SK-N-SH (cell line): ENCODE measurements at places on chromosomes 12 and 14.

- peak; percentile 72 for DNase-seq
Observed at GRCh38 chr12:12724421-12725085, 7.4 kb downstream of the CDKN1B start.

DNA sequence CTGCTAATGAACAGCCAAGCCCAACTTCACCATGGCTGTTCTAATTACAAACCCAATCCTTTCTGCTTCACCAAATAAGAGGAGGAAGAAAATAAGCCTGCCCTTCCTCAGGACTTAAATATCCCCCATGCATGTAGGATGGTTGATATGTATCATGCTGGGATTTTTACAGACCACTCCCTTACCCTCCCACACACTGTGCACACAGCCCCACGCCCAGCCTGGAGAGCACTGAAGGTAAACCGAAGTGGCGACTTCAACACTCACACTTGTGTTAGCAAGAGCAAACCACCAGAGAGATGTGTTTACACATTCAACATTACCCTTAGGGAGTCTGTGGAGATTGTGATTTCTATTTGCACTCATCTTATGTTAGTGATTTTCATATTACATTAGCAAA is 241.2 kb downstream of the EGLN3 start:
- no peak for DNase-seq

DNA sequence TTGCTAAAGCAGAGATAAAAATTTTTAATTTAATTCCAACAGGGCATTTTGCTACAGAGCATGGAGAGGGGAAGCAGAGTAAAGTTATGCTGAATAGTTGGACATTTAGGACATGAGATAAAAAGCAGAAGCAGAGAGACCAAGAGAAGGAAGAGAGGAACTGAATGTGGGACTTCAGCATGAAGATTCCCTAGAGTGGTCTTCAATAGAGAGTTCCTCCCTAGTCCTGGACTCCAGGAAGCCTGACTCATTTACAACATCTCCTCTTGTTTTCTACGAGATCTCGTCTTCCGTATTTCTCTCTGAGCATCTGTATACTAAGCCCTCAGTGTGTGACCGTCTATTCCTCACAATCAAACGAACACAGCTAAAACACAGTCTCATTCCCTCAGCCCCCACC is 35.2 kb upstream of the IFT81 start:
- no peak for DNase-seq

DNA sequence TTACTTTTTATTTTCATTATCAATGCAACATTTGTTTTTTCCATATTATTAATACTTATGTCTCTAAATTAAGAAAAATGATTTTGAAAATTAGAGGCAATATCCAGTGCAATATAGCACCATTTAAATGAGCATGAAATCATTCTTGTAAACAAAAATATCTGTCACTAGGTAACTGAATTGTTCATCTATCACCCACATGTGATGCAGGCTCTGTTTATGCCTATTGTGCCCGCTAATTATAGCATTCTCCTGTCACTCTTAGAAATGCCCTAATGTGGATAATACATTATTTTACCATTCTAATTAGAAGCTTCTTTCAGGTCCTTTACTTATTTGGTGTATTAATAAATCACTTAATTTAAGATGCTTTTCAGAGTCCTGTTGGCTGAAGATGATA is 1332.4 kb downstream of the AACS start:
- no peak for DNase-seq

- DNase-seq = no peak
Observed at GRCh38 chr12:94235848-94236247, 87.5 kb downstream of the PLXNC1 start.

- no peak for DNase-seq
Observed at GRCh38 chr12:99133401-99133800, 488.3 kb downstream of the APAF1 start.

- peak; percentile 31 for DNase-seq
Observed at GRCh38 chr14:104769324-104770071, 16.6 kb downstream of the SIVA1 start.

- no peak for DNase-seq
Observed at GRCh38 chr12:2666846-2667245, 127.9 kb upstream of the FKBP4 start.

GRCh38 chr12:11885261-11886038 is 185.3 kb upstream of the BCL2L14 start:
- no peak for DNase-seq

DNA sequence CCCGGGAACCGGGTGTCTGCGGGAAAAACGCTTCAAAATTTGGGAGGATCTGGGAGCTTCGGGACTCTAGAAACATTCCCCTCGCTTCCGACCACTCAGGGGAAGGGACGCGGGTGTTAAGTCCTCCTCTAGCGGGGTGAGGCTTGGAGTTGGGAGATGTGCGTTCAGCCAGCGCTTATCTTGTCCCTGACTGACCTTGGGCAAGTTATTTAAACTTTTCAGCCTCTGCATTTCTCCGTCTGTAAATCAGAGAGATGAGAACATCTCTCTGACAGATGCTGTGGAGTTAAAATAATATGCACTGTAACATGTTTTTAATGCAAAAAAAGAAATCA is 76.9 kb upstream of the ANO4 start:
- DNase-seq = no peak

GRCh38 chr12:97595426-97595831 is 132.8 kb downstream of the RMST start:
- DNase-seq = no peak

- no peak for DNase-seq
Observed at GRCh38 chr12:89736995-89737394, 28.4 kb upstream of the ATP2B1 start.

DNA sequence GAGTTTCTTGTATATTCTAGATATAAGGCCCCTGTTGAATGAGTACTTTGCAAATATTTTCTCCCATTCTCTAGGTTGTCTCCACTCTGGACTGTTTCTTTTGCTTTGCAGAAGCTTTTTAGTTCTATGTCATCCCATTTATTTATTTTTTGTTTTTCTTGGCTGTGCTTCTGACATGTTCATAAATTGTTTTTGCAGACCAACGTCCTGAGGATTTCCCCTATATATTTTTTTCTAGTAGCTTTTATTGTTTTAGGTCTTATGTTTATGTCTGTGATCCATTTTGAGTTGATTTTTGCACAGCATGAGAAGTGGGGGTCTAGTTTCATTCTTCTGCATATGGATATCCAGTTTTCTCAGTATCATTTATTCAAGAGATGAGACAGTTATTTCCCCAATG is 70.4 kb upstream of the BTG1 start:
- DNase-seq = no peak

GRCh38 chr14:89957376-89957775 is 1.6 kb downstream of the TDP1 start:
- DNase-seq = no peak

DNA sequence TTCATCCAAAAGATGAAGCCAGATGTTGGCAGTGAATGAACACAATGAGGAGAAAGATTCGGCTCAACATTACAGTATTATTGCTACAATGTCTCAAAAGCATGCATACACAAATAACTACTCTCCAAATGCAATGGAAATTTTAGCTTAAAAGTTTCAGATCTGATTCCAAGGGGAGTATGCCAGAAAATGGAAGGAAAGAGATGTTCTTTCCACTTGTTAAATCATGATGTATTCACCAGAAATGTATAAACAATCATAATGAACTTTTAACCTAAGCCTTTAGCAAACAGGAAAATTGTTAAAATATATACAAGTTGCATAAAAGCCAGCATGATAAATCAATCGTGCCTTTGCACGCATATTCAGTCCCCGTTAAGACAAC is 62.1 kb downstream of the SH2B3 start:
- no peak for DNase-seq
